ENCODE measurements at places on chromosomes 12 and 14.

GRCh38 chr12:104827587-104827986 is 130.5 kb downstream of the SLC41A2 start:
- no peak for DNase-seq

GRCh38 chr14:67526676-67527459 is 6.2 kb upstream of the PLEKHH1 start:
- DNase-seq: peak; percentile 53

DNA sequence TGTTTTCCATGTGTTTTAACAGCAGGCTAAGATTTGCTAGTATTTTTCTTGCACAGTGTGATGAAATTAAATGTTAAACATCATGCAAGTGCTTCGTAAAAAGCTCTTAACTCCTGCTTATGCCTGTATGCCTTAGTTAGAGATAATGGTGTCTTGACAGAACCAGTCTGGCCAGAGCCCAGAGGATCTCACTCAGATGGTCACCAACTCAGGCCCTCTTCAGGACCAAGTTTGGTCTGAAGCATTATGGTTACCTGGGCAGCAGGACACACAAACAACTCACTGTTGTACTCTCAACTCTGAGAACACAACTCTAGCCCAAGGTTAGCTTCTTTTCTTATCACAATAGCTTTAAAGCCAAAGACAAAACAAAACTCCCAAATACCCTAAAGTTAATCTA is 115.4 kb downstream of the KIF21A start:
- no peak for DNase-seq

DNA sequence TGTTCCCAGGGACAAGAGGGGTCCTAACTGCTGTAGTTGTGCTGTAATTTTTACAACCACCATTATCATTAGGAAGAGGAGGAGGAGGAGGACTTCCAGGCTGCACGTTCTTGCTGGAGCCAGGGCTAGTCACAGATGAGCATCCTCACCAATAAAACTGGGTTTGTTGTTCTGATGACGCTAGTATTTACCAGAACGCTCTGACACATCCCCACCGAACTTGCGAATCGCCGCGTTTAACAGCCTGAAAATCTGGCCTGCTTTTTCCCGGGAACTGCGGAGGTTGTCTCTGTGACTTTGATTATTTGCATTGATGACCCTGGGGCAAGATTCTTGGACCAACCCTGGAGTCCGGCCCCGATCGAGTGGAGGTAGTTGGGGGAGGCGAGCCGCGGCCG is 10.2 kb downstream of the TBX5 start:
- DNase-seq: no peak

DNA sequence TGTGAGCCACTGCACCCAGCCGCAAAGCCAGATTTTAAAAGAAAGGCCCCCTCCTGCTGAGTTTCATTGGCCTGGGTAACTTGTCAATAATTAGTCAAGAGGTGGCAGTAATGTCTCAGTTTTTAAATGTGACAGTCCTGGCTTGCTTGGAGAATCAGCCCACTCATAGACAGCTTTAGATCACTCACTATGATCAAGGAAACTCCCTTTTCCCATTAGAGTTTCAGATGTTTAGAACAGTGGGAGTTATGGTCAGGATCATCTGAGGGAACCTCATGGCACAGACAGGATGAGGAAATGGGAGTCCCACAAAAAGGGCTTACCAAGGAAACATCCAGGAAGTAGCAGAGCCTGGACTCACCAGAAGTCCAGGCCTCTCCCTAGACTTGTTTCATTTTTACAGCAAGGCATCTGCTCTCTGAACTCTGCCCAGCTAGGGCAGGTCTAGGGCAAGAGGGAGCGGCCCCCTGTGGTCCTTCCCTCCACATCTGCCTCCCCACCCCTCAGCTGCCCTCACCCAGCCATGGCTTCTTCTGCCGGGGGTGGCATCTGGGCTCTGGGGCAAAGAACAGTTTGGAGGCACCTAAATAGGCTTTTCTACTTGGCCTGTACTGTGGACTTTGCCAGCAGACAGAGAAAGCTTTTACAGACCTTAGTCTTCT is 11.2 kb downstream of the BCL2L14 start:
- peak; percentile 48 for DNase-seq

DNA sequence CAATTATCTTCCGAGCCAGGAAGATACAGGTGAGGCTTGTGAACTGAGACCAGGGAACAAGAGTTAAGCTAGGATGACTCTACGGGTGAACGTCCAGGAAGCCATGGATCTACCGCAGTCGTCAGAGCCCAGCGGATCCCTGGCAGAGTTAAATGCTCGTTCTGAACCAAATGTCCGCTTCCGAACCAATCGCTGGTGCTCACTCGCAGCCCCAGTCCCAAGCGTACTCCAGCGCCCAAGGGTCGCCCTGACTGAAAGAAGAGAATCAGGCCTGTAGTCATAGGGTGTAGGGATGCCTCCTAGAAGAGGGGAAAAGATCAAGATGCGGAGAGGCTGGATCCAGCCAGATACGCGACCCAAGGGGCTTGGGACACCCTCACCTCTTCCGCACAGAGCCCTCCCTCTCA is 283 bp downstream of the VIPAS39 start:
- no peak for DNase-seq

- DNase-seq: peak; percentile 85
Measured at GRCh38 chr12:122081697-122082221, 3.2 kb downstream of the MLXIP start.

DNA sequence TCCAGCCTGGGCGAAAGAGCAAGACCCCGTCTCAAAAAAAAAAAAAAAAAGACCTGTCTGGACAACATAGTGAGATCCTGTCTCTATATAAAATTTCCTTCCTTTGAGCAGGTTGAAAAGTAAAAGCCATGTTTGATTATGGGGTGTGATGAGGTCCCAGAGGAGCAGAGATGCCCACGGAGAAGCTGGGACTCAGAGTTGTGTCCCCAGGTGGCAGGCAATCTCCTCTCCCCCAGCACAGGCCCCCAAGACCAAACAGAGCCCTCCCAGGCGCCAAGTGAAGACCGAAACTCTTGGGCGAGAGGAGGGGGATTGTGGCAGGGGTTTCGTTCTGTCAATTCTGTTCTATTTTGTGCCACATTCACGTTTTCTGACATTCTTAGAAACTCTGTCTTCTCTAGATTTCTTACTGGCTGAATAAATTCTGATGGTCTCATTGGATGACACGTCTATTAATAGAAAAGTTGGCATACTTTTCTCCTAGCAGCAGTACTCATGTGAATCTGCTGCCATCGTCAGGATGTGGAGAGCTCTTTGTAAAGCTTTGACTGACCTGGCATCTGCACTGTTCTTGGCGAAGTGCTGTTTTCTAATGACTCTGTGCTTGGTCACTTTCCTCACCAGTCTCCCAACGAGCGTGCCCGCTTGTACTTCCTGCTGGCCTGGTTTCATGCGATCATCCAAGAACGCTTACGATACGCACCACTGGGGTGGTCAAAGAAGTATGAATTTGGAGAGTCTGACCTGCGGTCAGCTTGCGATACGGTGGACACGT is 43.4 kb downstream of the HSP90AA1 start:
- no peak for DNase-seq
